ENCODE measurements at places on chromosomes 11 and 22.

GRCh38 chr11:94181943-94182342, 53.3 kb downstream of the PANX1 start:
- DNase-seq, result no peak

DNA sequence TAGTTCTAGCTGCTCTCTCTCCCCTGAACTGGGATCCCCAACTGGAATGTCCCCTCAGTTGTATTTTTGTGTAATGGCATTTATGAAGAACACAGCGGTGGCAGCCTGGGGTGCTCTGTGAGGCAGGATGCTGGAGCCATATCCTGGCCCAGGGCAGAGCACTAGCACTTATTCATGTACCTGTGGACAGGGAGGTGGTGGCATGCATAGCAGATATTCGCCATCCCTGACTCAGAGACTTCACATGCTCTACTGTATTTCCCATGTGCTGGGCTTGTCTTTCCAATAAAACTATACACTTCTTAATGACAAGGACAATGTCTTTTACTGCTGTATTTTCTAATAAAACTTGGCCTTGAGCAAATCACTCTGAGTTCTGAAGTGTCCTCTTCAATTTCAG, 125.3 kb downstream of the ADAMTS15 start:
- DNase-seq, result no peak

- DNase-seq, result peak; percentile 56
These were observed 73.8 kb downstream of the FAM76B start for GRCh38 chr11:95715777-95716241.

DNA sequence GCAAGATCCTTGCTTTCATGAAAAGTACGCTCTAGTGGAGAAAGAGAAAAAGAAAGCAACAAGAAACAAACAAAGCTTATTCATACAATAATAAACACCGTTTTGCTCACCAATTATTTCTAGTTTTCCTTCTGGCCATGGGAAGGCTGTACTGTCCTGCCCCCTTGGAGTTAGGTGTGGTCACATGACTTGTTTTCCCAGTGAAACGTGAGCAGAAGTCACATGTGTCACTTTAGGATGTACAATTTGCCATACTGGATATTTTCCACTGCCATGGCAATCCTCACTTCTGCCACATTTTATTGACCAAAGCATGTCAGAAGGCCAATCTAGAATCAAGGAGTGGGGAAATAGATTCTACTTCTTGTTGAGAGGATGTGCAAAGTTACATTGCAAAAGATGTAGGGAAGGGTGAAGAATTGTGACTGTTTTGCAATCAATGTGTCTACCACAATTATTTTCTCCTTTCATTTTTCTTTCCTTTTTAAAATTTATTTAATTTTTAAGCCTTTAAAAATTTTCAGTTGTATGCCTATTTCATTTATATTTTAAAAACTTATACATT, 24.3 kb upstream of the TRAF6 start:
- no peak for DNase-seq

DNA sequence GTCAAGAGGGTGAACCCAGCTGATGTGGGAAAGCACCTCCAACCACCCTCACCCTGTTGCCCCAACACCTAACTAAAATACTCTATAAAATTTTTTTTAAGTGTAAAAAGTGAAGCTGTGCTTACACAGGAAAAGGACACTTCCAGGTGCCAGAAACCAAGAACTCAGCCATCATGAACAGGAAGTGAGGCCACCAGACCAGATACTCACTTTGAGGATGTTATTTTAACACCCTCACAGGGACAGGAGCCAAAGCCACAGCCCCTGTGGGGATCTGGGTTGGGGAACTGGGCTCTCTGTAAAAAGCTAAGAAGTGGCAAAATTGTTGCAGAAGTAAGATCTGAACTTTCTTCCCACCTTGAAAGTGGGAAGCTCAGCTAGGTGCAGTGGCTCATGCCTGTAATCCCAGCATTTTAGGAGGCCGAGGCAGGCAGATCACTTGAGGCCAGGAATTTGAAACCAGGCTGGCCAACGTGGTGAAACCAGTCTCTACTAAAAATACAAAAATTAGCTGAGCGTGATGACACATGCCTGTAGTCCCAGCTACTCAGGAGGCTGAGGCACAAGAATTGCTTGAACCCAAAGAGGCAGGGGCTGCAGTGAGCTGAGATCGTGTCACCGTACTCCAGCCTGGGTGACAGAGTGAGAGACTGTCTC, 3.8 kb downstream of the RSPH14 start:
- DNase-seq, result no peak

GRCh38 chr11:67600324-67601029, 6.3 kb upstream of the NDUFV1 start:
- DNase-seq, result no peak

DNA sequence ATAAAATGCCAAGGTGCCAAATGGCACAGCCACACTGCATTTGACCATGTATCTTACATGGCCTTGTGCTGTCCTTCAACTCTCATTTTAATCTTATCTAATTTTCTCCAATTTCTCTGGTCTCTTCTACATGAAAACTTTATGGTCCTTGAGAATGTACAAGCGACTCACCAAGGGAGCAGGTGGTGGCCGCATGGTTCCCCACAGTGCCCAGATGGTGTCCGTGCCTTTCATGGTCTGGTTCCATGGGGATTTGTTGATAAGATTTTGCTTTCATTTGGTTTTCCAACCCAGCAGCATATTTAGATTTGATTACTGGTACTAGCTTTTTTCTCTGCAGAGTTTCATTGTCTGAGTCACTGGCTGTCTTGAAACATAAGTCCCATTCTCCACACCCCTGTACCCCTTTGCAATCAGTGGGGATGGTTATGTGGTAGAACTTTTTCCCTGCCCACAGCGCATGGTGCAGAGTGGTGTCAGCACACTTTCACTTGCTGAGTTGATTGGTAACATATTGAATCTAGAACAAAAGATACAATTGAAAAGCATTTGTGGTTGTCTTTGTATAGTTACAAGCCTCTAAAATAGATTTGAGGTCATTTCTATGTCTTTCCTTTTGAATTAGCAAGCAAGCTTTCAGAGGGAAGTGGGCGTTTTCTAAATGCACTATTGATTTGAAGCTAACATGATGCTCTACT, 24.1 kb downstream of the ZNRF3 start:
- DNase-seq, result no peak

- DNase-seq, result no peak
These were observed 88.5 kb downstream of the BRD1 start for GRCh38 chr22:49739138-49739537.

GRCh38 chr22:26174280-26174679, 5.0 kb downstream of the SEZ6L start:
- no peak for DNase-seq

DNA sequence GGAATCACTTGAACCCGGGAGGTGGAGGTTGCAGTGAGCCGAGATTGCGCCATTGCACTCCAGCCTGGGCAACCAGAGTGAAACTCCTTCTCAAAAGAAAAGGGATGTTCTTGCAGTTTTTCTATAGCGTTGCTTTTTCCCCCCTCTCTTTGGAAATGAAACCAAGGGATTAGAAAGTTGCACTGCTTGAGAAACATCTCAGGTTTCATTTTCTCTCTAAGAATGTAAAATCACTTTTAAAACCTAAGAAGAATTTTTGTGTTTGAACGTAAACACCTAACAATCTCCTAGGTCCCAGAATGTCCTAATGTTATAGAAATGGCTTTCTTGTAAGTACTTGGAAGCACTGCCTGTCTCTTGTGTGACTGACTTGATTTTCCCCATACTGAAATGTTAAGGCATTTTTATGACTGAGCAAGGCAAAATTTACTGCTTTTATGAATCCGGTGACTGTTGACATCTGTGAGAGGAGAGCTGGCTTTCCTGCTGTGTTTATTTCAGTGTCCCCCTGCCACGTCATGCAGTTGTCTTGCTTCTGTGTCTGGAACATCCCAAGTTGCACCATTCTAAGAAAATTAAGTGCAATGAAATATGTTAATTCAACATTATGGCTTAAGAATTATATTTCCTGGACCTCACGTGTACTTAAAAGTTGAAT, 37.7 kb downstream of the NF2 start:
- no peak for DNase-seq

DNA sequence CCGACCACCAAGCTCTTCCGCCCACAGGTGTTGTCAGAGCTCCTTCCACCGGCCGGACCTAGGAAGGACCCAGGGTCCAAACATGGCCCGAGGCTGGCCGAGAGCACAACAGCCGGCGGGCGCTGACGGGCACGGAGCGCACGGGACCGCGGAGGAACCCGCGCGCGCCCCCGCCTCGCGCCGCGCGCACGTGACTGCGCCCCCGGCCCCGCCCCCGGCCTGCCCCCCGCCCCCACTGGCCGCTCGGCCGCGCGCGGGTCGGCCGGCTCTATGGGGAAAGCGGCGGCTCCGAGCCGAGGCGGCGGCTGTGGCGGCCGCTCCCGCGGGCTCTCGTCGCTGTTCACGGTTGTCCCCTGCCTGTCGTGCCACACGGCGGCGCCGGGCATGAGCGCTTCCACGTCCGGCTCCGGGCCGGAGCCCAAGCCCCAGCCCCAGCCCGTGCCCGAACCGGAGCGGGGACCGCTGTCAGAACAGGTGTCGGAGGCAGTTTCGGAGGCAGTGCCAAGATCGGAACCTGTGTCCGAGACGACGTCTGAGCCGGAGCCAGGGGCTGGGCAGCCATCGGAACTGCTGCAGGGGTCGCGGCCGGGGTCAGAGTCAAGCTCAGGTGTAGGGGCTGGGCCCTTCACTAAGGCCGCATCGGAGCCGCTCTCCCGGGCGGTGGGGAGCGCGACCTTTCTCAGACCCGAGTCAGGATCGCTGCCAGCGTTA, at the start of gene OSBP2:
TSS of gene OSBP2 (plus strand) at position 235 of the 711 bp plus-strand sequence. CDS start at position 271, 36 bp downstream.
- DNase-seq, result no peak

- peak; percentile 51 for DNase-seq
These were observed 44.4 kb downstream of the INSC start for GRCh38 chr11:15159085-15159484.

GRCh38 chr11:115901069-115901468, 396.9 kb upstream of the CADM1 start:
- no peak for DNase-seq

All from fibroblast of pulmonary artery (primary cell).